AG10803 (cell line): ENCODE measurements at places on chromosomes 2 and 18.

DNA sequence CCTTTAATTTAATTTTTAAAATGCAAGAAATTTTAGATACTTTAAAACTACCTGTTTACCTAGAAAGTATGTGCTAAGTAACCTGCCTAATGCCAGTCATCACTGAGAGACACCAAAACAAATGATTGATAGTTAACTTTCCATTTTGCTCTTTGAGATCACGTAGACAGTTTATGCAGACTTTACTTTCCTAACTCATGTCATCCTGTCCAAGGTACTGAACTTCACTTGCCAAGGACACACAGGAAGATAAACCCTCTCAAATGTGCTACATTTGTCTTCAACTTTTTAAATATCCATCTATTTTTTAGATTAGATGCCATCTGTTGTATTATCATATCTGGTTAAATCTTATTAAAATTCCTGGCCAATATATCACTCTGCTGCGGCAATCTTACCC, 20.1 kb upstream of the SCN1A start:
- DNase-seq: no peak

GRCh38 chr2:193103064-193103463, 908.3 kb upstream of the TMEFF2 start:
- DNase-seq: no peak

GRCh38 chr2:8380566-8380965, 301.3 kb upstream of the ID2 start:
- no peak for DNase-seq

DNA sequence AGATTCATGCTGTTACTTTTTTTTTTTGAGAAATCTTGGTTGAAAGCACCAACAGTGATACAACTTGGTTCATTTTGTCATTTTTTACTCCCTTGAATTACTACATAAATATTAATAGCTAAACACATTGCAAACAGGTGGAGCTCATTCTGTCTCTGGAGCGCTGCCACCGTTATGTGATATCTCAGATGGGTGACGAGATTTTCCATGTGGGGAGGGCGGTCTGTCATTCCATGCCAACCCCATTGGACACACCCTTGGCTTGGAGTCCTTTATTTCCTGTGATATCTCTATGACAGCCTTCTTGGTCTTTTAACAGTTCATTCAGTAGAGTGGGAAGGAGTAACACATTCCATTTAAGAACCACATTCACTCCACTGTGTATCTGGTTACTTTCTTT, 794.8 kb downstream of the SATB2 start:
- DNase-seq: peak; percentile 31
